Activated gamma-delta T cell treated with Interleukin-2 at 50 U/mL for 16 hours (primary cell): ENCODE measurements at places on chromosomes 7 and 10.

GRCh38 chr7:46569133-46569465 is 648.0 kb upstream of the IGFBP3 start:
- DNase-seq, result no peak

GRCh38 chr7:28077616-28078015 is 103.0 kb downstream of the JAZF1 start:
- no peak for DNase-seq

GRCh38 chr7:144437370-144438191 is 34.1 kb upstream of the NOBOX start:
- peak; percentile 21 for DNase-seq

GRCh38 chr10:81306971-81307782 is 567.8 kb upstream of the NRG3 start:
- no peak for DNase-seq

GRCh38 chr10:106183041-106183440 is 981.5 kb downstream of the SORCS1 start:
- DNase-seq, result no peak

DNA sequence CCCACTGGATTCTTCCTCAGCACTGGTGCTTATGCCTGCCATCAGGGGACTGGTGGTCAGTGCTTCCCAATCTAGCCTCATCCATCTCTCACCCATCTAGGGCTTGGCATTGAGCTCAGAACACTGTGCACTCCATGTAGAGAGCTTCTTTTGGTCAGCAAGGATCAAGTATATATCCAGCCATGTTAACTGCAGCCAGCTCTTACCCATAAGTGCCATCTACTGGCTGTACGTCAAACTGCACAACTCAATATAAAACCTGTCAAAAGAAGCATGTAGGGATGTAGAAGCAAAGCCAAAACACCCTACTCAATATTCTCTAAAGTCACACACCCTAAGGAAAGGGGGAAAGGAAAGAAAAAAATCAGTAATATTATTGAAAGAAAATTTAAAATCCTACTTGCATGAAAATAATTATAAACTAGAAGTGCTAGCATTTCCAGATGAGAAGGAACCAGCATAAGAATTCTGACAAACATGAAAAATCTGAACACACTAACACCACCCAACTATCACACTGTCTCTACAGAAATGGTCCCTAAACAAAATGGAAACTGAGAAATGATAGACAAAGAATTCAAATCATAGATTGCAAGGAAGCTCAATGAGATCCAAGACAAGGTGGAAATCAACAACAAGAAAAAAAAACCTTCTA is 531.1 kb upstream of the STEAP1 start:
- DNase-seq, result no peak

DNA sequence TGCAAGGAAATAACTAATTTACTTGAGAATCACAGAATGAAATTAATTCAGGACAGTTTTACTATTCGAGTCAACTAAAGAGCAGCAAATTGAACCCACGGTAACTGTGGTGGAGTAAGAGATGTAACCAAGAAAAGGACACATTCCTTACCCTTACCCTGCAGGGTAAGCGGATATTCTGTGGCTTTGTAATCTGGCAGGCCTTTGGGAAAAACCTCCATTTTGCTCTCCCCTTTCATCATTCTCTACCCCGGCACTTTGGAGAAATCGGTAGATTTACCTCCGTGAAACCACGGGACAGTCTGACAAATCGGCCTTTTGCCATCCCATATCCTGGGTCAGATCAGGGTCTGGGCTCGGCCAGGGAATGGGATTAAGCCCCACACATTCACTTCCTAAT is 18.4 kb downstream of the RCC1L start:
- no peak for DNase-seq

DNA sequence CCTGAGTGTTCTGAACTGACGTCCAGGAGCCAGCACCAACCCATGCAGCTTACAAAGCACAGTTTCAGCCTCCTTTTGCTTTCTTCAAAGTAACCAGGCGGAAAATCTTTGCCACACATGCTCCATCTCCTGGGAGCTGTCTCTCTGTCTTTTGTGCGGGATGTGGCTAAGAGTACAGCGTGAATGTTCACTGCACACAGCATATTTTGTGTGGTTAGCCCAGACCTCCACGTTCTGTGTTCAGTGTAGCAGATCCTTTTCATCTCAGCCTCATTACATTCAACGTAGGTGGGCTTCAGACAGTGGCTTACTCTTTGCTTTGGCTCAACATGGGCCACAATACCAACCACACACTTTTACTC is 200.8 kb downstream of the TNS3 start:
- DNase-seq, result no peak

DNA sequence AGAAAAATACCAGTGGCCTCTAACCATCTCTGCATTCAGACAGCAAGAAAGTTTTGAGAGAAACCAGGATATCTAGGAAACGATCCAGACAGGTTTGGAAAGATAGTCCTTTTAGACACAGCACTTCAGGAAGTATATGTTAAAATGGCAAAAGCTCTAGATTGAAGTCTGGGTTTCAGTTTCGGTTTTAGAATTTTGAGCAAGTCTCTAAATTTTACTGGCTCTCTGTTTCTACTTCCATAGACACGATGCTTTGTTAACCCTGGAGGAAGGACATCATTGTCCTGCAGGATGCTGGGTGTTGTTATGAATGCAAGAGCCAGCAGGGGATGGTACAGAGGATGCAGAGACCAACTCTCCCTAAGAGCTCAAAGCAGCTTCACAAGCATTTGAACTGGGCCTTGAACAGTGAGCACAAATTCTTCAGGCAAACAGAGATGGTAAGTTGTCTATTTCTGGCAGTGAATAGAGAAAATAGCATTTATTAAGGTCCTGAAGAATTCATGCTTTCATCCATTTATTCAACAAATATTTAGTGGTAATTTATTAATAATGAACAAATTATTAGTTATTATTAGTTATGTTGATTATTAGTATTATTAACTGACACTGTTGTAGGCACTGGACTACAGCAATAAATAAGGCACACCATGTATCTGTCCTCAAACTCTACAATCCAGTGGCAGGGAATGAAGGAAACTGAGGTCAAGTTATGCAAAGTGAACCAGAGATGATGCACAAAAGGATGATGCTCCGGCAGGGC is 152.7 kb upstream of the NRP1 start:
- no peak for DNase-seq

DNA sequence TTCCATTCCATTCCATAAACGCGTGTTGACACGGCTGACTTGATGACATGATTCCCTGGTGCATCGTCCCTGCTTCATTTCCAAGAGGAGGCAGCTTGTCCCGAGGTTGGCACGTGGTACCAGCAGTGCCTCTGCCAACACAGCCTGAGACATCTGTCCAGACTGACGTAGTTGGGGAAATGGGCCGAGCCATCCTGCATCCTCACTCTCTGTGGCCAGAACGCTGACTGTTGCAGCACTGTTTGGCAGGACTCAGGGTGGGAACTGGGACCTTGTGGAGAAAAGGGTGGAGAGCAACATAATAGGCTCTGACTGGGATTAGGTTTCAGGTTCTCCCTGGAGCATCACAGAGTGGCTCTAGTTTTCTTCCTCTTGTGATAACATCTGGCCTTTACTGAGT is 118.6 kb upstream of the BTBD16 start:
- DNase-seq, result no peak

GRCh38 chr7:46707973-46708372 is 786.9 kb upstream of the IGFBP3 start:
- no peak for DNase-seq

GRCh38 chr10:3180355-3181025 is 7.9 kb upstream of the PITRM1 start:
- DNase-seq, result no peak

- no peak for DNase-seq
These were observed 202.4 kb upstream of the TCERG1L start for GRCh38 chr10:131513901-131514300.

DNA sequence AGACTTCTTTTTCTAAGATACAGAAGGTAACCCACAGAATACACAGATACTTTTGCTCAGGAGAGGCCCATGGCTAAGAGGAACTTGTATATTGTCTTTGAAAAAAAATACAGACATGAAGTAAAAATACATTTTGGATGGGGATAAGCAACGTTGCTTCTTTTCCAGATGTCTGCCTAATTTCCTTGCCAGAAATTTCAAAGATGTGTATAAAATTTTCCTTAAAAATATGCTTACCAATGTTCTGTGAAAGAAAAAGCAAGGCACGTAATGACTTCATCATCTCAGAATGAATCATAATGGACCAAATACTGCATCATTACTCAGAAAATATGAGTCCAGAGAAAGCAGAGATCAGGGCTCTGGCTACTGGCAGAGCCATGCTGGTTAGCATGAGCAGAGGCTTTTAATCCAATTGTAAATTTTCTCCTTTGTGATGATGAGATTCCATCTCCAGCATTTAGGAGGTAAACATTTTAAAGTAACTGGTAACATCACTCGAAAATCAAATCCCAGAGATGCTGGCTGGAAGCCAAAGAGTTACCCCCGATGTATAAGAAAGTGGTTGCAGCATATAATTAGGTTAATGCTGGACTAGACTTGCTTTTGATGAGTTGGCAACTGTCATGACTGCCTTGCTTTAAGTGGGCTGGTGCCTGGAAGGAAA is 272.5 kb downstream of the SEMA3A start:
- no peak for DNase-seq

GRCh38 chr10:114996542-114996941 is 58.5 kb downstream of the TRUB1 start:
- DNase-seq, result no peak

DNA sequence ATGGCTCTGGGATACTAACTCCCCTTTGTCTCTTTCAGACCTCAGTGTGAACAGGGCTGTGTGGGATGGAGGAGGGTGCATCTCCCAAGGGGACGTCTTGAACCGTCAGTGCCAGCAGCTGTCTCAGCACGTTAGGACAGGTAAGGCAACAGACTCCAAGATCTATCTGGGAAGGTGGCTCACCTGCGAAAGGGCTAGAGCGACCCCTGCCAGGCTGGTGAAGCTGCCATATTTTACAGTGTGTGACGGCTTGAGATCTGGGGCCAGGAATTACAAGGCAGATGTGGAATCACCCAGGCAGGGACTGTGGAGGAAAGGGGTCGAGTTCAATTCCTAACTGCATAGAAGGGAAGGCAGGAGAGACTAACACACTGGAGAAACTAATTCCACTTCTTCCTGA is 11.2 kb downstream of the MUC17 start:
- no peak for DNase-seq

GRCh38 chr10:43796781-43797180 is 148.1 kb upstream of the ZNF32 start:
- DNase-seq, result no peak

GRCh38 chr7:77202481-77202976 is 2.9 kb upstream of the FGL2 start:
- DNase-seq, result no peak

DNA sequence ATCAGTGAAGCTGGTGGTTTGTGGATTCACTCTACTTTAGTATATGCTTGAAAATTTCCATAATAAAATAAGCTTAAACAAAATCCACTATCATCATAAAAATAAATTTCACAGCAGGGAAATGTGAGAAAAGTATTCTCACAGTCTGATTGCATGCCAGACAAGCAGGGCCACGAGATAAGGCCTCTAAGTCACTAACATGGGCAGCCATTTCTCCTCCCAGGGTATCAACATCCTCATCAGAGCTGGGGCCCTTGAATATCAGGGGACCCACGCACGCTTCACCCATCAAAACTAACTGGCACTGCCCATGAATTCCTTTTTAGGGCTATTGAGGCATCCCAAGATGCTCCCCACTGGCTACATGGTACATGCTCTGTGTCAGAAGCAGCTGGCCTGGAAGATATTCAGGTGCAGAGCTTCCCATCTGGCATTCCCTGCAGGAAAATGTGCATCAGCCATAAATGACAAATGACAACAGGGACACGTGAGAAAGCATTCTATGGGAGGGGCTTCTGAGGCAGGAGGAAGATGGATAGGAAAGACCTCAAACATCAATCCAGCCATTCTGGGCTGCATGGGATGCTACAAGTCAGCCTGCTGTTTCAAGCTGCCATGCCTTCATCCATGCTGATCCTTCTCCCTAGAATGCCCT is 17.4 kb downstream of the CCDC6 start:
- DNase-seq, result no peak

DNA sequence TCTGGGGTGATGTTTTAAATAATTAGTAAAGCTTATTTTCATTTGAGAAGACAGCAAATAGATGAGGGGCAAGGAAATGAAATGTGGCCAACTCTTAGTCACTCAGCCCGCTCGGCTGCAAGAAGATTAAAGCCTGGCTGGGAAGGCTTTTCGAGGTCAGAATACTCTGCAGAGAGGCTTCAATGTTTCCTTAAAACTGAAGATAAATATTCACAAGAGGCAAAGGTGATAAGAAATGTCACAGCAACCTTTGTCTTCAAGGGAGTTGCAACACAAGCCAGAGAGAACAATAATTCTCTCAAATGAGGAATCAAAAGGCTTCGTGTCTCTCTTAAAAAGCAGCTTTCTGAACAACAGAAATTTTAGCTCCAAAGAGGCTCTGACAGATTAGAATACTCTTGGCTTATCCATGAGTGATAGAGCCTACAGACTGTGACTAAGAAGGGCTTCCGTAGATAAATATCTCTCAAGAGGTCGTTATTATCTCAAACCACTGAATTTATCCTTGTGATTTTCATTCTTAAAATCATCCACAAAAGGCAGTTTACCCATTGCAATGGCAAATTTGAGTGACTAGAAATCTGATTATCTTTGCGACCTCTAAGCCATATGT is 92.5 kb downstream of the KLF6 start:
- DNase-seq, result no peak

DNA sequence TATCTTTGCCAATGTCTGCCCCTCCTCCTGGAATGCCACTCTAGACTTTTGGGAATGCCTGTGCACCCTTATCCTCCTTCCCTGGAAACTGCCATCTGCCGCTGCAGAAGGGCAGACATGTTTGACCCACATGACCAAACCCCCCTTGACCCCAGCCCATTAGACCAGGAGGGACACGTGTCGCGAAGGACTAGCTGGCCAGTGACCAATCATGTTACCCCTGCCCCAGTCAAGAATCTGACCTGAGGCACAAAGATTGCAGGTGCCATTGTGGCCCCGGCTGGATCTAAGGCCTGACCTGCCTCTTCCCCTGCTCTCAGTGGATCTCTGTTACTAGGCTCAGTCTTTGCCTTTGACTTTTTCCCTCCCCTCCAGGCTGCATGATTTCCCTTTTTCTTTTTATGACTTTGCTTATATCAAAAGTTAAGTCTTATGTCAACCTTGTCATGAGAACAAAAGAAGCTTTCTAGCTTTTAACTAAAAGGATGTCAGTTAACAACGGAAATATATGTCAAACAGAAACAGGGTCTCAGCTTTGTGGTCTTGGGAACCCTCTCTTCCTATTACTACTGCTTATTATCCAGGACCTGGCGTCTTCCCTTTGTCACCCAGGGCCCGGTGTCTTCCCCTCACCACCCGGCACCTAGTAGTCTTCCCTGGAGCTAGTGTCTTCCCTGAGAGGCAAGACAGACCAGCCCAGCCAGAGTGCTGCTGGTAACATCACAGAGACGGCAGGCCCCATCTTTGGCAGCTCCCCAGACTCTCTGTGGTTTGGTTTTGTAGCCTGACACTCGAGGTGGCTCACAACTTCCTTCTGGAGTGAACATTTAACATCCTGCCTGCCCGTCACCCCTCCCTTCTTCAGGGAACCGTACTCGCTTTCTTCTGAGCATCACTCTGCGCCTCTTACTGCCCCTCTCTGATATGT is 24.4 kb upstream of the PPIF start:
- DNase-seq, result peak; percentile 84
